Stimulated activated CD4-positive, alpha-beta T cell treated with anti-CD3 and anti-CD28 coated beads, Interleukin-1b, Interleukin-23, amount 100 ng/mL, for 1 hour (primary cell): ENCODE measurements at places on chromosomes 4 and X.

- DNase-seq = no peak
Observed at GRCh38 chrX:119132316-119132715, 4.7 kb upstream of the KIAA1210 start.

GRCh38 chr4:106971636-106972035, 64.5 kb downstream of the DKK2 start:
- DNase-seq = no peak

DNA sequence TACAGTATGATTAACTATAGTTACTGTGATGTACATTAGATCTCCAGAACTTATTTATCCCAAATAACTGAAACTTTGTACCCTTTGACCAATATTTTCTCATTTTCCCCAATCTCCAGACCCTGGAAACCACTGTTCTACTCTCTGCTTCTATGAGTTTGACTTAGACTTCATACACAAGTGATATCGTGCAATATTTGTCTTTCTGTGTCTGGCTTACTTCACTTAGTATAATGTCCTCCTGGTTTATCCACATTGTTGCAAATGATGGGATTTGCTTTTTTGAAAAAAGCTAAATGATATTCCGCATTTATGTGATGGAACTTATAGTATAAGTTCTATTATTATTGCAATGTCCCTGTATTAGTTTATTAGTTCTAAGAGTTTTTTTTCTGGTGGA, 81.8 kb upstream of the SOD3 start:
- no peak for DNase-seq

DNA sequence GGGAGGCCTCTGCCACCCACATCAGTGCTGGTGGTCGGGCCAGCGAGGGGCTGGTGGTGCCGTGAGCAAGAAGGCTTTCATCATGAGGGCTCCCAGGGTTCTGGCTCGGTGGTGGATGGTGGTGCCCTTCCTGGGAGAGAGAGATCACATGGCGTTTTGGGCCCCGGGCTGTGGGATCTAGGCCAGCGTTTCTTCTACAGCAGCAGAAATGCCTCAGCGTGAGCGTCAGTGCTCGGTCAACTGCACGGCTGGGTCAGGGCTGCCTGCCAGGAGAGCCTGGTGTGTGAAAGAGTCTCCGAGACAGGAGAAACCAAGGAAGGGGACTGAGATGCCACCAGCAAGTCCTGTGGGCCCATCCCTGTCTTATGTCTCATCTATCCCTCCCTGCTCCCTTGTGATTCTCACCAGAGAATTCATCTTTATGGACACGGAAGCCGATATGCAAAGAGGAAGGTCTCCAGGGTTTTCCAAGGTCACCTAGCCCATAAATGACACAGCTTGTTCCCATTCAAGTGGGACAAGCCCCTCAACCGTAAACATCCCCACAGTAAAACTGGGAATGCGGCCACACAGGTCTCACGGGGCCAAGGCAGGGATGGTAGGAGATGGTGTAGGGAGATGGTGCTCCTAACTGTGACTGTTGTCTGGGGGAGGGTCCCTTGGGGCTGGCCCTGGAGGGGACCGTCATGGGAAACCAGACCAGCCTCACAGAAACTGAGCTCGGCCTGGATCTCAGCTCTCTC, 99.2 kb downstream of the SORCS2 start:
- DNase-seq = no peak

DNA sequence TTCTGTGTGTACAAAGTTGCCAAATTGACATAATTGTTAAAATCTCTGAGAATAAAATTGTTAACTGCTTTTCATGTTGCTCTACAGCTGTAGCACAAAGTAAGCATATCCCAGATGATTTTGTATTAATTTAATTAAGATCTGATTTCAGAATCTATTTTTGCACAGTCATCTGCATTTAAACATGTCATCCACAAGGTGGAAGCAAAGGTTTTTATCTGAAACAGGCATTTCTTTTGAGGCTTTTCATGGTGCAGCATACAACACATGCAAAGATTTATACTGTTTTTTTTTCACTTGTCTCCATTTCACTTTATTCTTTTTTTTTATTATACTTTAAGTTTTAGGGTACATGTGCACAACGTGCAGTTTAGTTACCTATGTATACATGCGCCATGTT, 51.2 kb downstream of the GC start:
- no peak for DNase-seq

DNA sequence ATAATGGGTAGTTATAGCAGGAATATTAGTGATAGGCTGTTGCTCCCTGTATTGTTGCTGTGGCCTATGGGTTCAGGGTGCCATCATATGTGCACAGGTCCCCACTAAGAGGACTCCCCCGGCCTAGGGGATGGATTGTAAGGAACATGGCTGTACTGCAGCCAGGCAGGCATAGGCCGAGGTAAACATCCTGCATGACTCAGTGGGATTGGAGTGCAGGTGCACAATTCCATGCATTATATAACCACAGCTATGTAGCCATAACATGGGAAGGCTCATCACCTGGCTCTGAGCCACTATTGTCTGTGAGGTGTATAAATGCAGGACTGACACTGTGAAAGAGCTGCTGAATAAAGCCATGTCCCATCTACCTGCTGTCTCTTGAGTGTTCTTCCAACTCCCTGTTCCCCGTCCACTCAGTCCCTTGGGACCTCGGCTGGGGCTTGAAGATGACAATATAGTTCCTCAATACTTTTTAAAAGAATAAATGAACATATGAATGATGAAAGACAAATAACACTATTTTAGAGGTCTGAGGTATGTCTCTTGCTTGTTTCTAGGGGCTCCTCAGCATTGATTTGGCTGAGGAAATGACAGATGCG, 425.2 kb downstream of the IDS start:
- DNase-seq = no peak

DNA sequence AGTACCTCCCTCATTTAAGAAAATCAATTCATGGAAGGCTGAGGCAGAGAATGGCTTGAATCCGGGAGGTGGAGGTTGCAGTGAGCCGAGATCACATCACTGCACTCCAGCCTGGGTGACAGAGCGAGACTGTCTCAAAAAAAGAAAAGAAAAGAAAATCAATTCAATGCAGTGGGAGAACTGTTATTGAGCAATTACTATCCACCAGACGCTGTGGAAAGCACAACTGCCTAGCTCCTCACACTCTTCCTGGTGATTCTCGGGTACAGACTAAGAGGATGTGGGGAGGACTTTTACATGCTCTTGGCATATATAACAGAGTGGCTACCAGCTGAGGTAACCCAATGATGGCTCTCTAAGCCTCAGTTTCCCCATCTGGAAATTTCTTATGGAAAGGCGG, 2.7 kb upstream of the TMSB4X start:
- no peak for DNase-seq

DNA sequence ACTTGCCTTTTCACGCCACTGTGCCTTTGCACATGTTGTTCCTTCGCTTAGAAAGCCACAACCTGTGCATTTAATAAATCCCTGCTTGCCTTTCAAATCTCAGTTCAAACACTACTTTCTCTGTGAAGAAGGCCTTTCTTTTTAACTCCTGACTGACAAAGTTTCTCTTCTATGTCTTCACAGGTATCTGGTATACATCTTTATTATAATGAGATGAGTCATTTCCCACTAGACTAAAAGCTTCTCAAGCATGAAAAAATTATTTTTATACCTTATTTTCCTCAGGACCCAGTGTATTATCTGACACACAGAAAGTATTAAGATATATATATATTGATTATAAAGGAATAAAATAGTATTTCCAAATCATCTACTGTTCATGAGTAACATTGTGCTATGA, 189.9 kb downstream of the TBCK start:
- no peak for DNase-seq

DNA sequence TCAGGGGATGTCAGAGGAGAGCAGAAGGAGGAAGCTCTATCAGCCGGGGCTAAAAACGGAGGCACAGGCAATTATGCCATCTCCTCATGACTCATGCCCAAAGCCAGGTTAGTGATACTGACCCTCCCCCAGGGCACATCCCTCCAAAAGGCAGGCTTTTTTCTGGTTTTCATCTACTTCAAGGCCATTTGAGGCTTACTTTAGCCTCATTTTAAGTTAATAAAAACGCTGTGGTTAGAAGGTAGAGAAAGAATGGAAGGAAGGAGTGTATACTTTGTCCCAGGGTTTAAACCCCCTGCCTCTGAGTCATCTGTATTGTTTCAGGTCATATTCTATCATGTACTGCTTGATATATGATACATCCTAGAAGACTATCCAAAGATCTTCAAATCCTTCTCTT, 89.7 kb upstream of the NDP start:
- DNase-seq = no peak

GRCh38 chr4:182339221-182339641, 96.0 kb downstream of the TENM3 start:
- no peak for DNase-seq

DNA sequence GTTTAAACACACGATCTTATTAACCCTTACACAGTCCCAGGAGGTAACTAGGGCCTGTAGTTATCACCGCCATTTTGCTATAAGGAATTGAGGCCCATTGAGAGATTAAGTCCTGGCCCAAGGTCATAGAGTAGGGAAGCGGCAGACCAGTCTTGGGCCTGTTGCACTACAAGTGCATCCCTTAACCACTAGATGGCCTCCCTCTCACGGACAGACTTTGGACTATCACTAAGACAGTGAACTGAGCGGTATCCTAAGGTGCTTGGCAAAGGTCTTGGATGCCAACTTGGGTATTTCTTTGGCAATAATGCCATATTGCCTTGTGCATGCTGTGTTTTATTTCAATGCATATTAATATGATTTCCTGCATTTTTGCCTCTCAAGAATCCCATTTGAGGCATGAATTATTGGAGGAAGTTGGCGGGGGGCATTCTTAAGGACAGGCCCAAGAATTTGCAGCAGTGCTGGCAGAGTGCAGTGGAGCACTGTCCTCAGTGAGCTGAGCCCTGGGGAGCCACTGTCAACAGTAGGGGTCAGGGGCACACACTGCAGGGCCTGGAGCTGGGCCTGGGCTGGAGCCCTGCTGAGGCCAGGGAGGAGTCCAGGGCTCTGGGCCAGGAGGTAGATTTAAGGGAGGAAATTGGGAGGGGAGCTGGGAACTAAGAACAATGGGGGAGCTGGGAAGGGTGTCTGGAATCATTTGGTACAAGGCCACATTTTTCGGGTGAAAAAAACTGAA, 147.4 kb downstream of the SMIM20 start:
- no peak for DNase-seq

GRCh38 chrX:67545893-67546495, 2.2 kb downstream of the AR start:
- no peak for DNase-seq

GRCh38 chrX:122641136-122641535, 542.9 kb upstream of the GRIA3 start:
- no peak for DNase-seq

GRCh38 chr4:74934016-74934831, 1.3 kb downstream of the PARM1 start:
- no peak for DNase-seq

DNA sequence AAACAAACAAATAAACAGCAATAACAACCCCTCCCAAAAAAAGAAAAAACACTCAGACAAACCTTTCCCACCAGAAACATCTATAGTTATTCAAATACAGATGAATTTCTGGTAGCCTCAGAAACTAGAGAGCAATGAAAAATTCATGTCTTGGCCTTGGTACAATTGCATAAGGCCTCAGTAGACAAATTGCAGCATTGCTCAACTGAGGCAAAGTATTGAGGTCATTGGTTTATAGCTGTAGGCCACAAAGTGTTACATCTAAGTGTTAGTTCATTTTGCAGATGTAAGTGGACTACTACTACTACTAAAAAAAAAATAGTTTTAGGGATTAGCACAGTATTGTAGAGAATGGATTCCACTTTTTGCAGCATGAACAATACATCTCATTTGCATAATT, 2268.3 kb downstream of the ARAP2 start:
- DNase-seq = no peak

- no peak for DNase-seq
Observed at GRCh38 chr4:94399721-94400120, 52.0 kb upstream of the PDLIM5 start.

DNA sequence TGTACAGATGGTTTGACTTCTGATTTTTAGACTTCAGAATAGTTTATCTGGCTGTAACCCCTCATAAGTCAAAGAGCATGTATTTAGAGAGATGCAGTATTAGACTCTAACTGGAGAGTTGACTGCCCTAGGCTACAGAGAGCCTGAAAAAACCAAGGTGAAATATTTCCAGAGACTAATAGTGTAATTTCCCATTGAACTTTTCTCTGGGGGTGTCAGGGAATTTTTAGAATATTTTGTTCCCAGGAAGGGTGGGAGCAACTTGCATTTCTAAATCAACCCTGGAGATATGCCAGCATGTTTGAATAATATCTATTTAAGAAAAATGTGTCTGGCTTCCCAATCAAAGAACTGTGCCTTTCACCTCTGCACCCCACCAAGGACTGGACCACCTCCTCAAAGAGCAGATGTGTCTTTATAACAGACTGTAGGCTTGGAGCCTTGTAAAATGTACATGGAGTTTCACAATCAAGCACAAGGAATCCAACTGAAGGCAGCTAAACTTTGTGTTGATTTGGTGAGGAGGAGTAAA, 2.0 kb downstream of the ANXA3 start:
- no peak for DNase-seq

- DNase-seq = peak; percentile 12
Observed at GRCh38 chrX:15143050-15143824, 126.6 kb downstream of the ASB9 start.

DNA sequence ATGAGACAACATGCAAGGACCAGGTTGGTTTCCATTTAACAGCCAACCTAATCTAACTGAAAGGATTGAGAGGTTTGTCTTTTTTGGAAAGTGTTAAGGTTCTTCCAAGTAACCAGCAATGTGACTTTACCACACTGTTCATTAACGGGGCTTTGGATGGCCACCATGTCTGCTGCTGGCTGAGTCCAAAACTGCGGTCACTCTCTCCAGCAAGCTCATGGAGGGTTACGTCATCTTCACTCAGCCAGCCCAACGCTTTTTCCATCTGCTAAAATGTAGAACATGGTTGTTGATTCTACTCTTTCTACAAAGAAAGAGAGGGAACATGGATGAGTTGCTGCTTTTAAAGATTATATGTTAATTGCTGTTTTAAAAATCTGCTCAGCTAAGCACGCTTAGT, 11.0 kb downstream of the PKD2 start:
- no peak for DNase-seq

GRCh38 chrX:126820700-126821420, 1.3 kb downstream of the PRR32 start:
- no peak for DNase-seq

- DNase-seq = no peak
Observed at GRCh38 chr4:38324861-38325628, 339.0 kb upstream of the KLF3 start.

- DNase-seq = no peak
Observed at GRCh38 chr4:118683513-118683912, 1.7 kb upstream of the METTL14 start.

DNA sequence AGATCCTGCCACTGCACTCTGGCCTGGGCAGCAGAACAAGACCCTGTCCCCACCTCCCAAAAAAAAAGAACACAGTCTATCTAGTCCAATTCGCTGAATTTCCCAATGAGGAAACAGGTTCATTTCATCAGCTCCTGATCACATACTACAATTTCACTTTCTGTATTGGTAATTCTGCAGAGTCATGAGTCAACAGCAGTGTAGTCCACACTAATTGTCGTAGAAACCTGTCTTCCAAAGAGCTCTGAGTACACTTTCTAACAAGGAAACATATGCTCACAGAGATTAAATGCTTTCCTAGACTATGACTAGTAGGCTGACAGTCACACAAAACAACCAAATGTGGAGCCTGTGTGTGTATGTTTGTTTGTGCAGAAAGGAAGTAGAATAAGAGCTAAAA, 91.9 kb downstream of the GPC4 start:
- DNase-seq = no peak
